ENCODE measurements at places on chromosomes 12 and 14.

GRCh38 chr14:70585231-70585630 is 15.2 kb downstream of the MED6 start:
- no peak for DNase-seq

GRCh38 chr12:46451276-46452021 is 78.9 kb upstream of the SLC38A2 start:
- DNase-seq = no peak

DNA sequence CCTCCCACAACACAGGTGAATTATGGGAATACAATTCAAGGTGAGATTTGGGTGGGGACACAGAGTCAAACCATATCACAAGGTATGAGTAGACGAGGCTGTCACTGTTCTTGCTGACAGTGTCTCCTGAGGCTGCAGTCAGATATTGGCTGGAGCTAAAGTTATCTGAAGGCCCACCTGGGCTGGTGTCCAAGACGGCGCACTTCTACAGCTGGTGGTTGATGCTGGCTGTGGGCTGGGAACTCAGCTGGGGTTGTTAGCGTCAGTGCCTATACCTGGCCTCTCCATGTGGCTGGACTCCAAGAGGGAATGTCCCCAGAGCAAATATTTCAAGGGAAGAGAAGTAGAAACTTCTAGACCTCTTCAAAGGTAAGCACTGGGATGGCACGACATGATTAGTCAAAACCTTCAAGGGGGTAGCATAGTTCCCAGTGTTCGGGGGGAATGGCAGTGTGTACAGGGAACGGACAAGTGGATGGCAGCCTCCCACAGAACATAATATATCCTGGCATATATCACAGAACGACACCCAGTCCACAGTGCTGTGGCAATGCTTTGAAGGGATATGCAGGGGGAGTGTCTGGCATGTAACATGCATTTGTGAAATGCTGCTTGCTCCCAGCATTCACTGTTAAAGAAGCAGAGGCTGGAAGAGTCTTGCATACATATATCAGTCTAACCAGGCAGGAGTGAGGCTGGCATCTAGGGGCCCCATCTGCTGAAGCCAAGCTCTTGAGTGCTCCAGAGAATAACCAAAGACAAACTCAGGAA is 126.7 kb upstream of the RFLNA start:
- DNase-seq = no peak

DNA sequence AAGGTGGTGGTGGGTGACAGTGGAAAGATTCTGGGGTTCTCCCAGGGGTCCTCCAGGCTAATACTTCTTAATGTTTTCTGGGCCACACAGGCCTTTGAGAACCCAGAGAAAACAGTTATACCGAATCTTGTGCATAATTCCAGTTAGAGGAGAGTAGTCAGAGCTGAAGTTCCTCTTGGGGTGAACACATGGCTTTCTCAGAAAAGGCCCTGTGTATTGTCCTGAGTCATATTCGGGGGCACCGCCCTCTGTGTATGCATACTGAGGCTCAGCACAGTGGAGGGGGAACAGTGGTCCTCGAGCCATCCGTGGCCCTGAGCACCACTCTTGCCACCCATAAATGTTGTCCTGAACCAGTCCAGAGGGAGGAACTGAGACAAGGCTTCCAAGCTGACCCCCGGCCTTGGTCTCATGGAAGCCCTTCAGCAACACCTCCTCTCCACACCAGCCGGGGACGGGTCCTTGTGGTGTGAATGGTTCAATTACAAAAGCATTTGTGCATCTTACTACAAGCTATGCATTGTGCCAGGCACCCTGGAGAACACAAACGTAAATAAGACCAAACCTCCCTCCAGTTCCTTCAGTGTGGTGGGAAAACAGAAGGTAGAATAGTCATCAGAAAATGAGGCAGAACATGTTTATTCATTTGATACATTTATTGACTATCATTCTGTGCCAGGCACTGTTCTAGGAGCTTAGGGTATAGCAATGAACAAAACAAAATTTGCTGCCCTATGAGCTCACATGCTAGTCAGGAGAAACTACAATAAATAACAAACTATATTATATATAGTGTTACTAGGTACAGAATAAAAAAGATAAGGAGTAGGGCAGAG is 9.9 kb downstream of the DHRS2 start:
- DNase-seq = no peak

- no peak for DNase-seq
Observed at GRCh38 chr12:57551637-57552305, 1.9 kb downstream of the KIF5A start.

DNA sequence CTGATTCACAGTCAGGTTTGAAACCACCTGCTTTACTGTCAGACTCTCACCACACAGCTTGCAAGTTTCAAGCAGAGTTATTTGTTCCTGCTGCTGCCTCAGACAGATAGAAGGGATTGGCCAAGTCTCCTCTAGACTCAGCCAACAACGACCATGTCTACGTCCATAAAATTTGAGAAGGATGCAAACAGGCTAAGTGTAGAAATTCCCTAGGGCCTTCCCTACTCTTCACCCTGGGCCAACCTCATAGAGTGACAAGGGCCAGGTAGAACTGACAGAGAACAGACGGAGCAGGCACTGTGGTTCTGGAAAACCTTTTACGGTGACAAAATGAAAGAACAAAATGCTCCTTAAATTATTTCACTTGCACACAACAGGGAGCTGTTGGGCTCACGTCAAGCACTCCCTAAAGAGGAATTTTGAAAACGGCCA is 39.5 kb downstream of the CLIP1 start:
- no peak for DNase-seq

GRCh38 chr12:24088751-24089509 is 139.5 kb upstream of the SOX5 start:
- no peak for DNase-seq
